ENCODE measurements at places on chromosomes 1 and 21.

DNA sequence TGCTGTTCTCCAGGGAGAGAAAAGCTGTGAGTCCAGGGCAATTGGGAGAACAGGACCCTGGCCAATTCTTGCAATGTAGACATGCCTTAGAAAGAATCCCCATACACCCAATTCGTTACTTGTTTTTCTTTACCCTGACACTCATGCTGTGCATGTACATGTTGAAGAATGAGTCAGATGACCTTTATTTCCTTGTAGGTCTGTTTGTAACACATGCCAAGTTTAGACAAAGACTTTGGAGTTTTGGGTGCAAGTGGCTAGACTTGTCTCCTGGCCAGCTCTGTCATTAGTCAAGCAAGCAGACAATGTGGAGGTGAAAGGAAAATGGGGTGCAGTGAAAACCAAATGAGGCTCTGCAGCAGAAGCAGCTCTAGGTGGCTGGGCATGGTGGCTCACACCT lies 38.1 kb downstream of the GNPAT start:
- DNase-seq: no peak

DNA sequence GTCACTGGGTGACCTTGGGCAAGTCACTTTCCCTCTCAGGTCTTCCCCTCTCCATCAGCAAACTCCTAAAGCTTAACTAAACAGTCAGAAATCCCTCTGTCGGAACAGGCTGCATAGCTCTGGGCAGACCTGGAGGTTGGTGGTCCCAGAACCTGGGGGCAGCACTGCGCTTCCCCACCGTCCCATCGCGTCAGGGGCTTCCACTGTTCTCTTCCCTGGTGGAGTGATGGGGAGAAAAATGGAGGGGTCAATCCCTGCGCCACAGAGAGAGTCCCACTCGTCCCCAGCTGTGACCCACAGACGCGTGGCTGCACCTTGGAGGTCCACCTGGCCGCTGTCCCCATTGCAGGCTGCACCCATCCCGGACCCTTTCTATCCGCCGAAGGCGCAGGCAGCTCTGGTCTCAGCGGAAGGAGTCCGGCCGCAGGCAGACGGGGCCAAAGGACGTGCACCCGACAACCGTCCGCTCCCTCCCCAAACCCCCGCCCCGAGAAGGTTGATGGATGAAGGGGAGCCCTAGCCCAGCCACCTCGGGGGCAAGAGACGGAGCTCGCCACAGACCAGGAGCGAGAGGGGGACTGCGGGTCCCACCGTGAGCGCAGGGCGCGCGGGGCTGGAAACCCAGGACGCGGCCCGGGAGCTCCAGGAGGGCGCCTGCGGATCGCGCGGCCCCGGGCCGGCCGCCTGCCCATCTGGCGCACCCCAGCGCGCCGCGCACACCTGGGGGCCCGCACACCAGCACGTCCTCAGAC lies 588 bp upstream of the WNT3A start:
- DNase-seq: no peak

- DNase-seq: no peak
Measured at GRCh38 chr1:160064164-160064563, 5.8 kb downstream of the KCNJ10 start.

GRCh38 chr1:89260566-89261255 lies 11.9 kb downstream of the GBP5 start:
- no peak for DNase-seq

GRCh38 chr21:33296156-33296555 lies 28.6 kb upstream of the IFNAR1 start:
- DNase-seq: no peak

GRCh38 chr21:33123374-33124123 lies 53.6 kb downstream of the OLIG1 start:
- DNase-seq: no peak

GRCh38 chr1:94096797-94097549 lies 24.0 kb downstream of the ABCA4 start:
- DNase-seq: no peak

- DNase-seq: no peak
Measured at GRCh38 chr1:183726825-183727224, 73.7 kb upstream of the APOBEC4 start.
